Suppressor macrophage treated with lipopolysaccharide for 1 hour (primary cell): ENCODE measurements at places on chromosomes 1 and 21.

GRCh38 chr1:39919545-39919944 is 17.8 kb upstream of the MYCL start:
- peak; percentile 90 for DNase-seq

- DNase-seq: peak; percentile 29
Measured at GRCh38 chr1:28577052-28577678, 14.9 kb upstream of the RAB42 start.

- DNase-seq: peak; percentile 74
Measured at GRCh38 chr1:199945591-199945990, 81.9 kb upstream of the NR5A2 start.

DNA sequence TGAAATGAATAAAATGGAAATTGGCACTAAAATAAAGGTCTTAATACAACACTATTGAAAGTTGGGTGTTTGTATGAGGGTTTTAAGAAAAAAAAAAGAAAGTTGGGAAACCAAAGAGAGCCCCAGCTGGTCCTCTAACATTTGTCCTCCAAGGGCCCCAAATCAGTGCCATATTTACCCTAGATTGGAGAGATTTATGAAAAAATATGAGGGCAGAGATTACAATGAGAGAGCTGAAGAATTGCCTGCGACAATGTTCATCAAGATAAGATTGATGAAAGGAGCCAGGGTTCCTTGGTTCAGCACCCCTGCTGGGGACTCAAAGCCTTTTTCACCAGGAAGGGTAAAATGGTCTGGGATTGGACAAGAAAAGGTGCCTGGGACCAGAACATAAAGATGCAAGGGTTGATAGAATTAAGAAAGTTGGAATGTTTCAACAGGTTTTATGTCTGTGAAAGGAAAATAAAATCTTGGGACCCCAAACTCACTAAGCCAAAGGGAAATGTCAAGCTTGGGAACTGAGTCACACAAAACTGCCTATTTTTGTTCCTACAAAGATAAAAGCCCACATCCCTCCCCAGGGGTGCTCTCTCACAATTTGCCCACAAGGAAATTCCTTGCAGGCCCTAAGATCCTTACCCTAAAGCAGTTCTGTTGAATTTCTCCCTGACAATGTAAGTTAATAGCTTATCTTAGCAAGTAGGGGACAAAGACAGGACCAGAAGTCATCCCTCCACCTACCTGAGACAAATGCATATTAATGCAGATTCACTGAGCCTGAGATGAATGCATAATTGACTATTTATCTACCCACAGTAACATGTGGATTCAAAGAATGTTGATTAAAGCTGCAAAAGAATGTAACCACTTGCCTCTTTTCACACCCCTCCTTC is 26.8 kb downstream of the CBR1 start:
- DNase-seq: no peak

DNA sequence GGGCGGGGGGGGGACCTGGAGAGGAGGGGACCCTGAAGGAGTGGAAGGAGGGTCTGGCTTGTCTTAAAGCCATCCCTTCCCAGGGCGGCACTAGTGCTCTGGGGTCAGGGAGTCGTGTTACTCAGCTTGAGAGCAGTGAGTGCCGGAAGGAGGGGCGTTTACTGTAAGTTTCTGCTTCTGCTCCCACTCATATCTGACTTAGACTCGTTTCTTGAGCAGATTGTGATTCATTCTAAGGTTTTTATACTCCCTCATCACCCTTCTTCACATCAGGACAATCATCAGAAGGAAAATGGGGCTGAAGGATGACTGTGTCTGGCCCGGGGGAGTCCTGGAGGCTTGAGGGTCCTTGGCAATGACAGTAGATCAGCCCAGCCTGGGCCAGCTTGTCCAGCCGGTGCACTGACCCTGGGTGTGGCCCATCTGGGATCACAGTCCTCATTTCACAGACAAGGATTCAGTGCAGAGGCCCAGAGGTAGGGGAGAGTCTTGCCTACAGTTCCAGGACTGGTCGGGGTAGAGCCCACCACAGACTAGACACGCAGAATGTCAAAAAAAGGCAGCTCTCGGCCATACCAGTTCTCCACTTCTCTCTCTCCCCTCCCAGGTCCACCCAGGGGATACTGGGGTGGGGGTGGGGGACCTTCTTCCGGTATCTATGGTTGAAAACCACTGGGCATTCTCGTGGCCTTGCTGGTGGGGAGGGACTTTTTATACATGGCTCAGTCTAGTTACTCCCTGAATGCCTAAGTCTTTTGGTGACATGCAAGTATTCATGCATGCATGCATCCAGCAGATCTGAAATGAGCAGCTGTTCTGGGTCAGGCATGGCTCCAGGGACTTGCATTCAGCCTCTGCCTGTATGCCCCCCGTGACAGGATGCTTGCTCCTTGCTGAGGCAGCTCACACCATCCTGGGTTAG is 5.1 kb downstream of the TNFRSF8 start:
- peak; percentile 17 for DNase-seq

DNA sequence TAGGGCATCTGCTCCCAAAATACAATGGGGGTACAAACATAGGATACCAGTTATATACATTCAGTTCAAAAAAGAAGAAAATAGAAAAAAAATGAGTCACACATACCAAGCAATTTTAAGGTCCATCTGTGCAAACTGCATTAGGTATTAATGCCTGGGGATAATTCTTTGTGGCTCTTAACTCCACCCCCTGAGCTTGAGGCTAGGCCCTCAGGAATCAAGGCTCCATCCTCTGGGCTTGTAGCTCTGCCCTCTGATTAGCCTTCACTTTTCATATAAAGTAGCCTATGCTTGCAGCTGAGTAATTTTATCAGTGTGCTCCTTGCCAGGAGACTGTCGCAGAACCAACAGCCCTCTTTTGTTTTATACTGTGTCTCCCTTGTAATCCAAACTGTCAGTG is 69.9 kb upstream of the BACE2 start:
- no peak for DNase-seq

GRCh38 chr1:86429835-86430234 is 5.9 kb downstream of the CLCA2 start:
- peak; percentile 94 for DNase-seq

DNA sequence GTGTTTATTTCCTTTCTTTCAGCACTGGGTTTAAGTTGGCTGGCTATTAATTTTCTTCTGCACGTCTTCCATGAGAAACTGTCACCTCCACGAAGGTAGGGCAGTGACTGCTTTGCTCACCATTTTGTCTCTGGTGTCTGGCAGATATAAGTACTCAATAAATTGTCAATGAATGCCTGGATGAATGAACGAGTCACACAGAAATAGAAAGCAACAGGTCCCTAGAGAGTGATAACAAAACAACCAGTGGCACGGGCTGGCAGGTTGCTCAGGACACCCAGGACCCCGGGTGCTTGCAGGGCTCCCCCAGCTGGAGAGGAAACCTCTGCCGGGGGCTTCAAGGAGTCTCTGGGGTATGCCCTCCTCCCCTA is 3.2 kb upstream of the MYOC start:
- no peak for DNase-seq

DNA sequence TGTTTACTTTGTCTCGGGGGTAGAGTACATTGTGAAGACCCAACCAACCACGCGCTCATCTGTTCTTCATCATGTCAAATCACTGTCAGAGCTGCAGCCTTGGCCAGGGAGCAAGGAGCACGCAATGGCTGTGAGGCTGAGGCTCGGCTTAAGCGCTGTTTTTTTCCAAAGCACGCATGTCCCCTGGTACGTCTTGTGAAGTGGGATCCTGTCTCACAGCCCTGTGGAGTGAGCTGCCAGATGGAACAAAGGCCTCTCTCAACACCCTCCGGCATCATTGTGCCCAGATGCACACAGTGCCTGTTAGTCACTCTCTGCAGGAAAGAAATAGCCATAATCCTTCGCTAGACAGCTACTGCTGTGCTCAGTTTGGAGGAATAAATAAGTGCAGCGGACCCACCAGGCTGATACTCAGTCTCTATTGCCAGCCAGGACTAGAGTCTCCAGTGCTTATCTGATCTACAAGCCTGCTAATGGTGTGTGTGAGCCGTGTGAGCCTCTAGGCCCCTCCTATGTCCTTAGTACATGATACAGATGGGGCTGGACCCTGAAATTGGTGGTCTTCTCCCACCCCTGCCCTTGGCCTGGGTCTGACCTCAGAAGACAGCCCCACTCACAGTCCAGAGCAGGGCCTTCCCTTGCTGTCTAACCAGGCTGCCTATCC is 91.3 kb upstream of the COA6 start:
- DNase-seq: no peak

DNA sequence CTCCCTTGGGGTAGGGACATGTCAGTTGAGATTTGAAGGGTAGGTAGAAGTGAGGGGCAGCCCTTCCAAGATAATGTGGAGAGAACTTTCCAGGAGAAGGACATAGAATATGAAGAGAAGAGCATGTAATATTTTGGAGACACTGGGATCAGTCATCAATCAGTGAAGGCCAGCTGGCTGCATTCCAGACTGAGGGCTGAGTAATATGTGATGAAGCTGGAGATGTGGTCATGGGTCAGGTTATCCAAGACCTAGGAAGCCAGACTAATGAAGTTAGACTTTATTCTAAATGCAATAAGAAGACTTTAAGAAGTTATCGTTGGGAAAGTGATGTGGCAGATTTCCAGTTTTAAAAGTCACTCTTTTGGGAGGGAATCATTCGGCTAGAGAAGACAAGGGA is 262.0 kb downstream of the HMCN1 start:
- DNase-seq: no peak

GRCh38 chr1:8370046-8370881 is 52.4 kb downstream of the SLC45A1 start:
- DNase-seq: no peak

DNA sequence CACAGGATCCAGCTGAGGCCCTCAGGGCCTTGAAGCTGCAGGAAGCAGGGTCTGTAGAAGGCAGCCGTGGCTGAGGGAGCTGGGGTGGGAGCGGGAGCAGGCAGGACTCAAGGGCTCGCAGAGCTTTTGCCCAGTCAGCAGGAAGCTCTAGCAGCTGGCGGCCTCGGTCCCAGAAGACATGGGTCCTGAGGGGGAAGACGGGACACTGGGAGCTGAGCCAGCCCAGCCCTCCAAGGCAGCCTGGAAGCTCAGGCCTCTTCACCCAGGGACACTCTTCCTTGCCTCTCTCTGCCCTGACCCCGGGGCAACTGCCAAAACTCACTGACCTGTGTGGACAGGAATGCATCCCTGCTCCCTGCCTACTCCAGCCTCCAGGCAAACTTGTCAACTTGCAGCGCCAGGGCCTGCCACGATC is 8.9 kb downstream of the ADGRB2 start:
- no peak for DNase-seq

GRCh38 chr1:48414264-48414663 is 57.7 kb downstream of the SPATA6 start:
- DNase-seq: no peak

GRCh38 chr1:50989694-50990093 is 19.6 kb downstream of the CDKN2C start:
- no peak for DNase-seq

- DNase-seq: peak; percentile 77
Measured at GRCh38 chr1:192592981-192593708, 17.6 kb downstream of the RGS1 start.

DNA sequence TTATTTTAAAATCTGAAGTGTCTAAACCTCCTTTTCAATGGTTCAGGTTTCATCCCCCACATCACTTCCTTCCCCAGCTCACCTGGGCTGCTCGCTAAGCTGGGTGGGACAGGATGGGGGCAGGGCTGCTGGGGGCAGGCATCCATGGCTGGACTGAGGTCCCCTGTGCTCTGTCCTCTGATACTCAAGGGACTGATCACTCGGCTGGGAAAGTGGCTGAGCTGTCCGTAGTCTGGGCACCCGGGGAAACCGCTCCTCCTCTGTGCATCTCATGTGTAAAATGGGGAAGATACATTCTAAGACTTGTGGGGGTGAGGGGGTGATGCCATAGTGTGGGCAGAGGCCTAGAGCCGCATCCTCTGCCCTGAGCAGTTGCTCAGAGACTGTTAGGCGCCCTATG is 411.2 kb downstream of the MATN1 start:
- DNase-seq: no peak

- DNase-seq: no peak
Measured at GRCh38 chr1:240455228-240455821, 156.6 kb downstream of the GREM2 start.
